ENCODE measurements at places on chromosomes 3 and 15.

GRCh38 chr3:53260286-53260785 lies 4.5 kb upstream of the TKT start:
- DNase-seq: no peak

DNA sequence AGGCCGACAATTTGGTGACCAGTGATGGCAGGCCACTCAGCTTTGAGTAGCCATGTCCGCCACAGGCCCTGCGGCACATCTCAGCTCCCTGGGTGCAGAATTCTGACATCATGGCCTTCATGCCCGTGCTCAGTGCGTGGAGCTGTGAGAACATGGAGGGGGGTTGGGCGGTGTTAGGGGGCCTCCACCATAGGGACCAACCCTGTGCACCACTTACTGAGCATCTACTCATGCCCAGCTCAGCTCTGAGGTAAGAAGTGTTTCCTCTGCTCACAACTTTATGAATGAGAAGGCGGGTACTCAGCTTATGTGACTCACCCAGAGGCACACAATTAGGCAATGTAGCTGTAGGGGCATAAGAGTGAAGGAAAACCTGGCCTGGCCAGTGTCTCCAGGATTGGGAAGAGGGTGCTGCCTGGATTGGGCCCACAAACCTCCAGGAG lies 10.5 kb downstream of the ACOX2 start:
- DNase-seq: no peak

GRCh38 chr3:101513419-101513986 lies 491 bp upstream of the SENP7 start:
- no peak for DNase-seq

- DNase-seq: peak; percentile 61
Measured at GRCh38 chr3:150519026-150519425, 27.3 kb downstream of the SERP1 start.

GRCh38 chr3:67863869-67864268 lies 209.5 kb upstream of the SUCLG2 start:
- DNase-seq: no peak

GRCh38 chr15:32909431-32909830 lies 191.6 kb downstream of the GREM1 start:
- DNase-seq: no peak

GRCh38 chr3:140198242-140198641 lies 263.3 kb downstream of the CLSTN2 start:
- no peak for DNase-seq

- no peak for DNase-seq
Measured at GRCh38 chr15:27091270-27091940, 120.4 kb downstream of the GABRG3 start.

GRCh38 chr3:113630956-113631542 lies 65.4 kb downstream of the USF3 start:
- DNase-seq: no peak

- peak; percentile 38 for DNase-seq
Measured at GRCh38 chr15:75049392-75049791, 26.0 kb downstream of the PPCDC start.

- DNase-seq: no peak
Measured at GRCh38 chr15:60721707-60722106, 242.8 kb upstream of the ICE2 start.

DNA sequence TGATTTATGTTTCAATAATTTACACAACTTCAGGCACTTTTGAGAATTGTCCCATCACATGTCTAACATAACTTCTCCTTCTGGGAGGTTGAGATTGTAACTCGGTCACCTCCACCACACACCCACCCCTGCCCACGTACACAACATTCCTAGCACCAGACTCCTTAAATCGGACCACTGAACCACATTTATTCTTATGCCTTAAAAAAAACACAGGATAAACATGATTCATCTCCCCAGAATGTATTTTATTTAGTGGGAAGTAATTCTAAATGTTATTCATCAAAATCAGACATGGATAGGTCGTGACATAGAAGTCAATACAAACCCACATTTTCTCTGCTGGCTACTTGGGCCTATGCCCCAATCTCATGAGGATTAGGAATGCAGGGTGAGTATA lies 3.0 kb downstream of the SNTN start:
- no peak for DNase-seq

GRCh38 chr15:76107169-76107568 lies 47.4 kb downstream of the TMEM266 start:
- DNase-seq: no peak

GRCh38 chr3:185094697-185095096 lies 58.2 kb downstream of the C3orf70 start:
- DNase-seq: no peak

DNA sequence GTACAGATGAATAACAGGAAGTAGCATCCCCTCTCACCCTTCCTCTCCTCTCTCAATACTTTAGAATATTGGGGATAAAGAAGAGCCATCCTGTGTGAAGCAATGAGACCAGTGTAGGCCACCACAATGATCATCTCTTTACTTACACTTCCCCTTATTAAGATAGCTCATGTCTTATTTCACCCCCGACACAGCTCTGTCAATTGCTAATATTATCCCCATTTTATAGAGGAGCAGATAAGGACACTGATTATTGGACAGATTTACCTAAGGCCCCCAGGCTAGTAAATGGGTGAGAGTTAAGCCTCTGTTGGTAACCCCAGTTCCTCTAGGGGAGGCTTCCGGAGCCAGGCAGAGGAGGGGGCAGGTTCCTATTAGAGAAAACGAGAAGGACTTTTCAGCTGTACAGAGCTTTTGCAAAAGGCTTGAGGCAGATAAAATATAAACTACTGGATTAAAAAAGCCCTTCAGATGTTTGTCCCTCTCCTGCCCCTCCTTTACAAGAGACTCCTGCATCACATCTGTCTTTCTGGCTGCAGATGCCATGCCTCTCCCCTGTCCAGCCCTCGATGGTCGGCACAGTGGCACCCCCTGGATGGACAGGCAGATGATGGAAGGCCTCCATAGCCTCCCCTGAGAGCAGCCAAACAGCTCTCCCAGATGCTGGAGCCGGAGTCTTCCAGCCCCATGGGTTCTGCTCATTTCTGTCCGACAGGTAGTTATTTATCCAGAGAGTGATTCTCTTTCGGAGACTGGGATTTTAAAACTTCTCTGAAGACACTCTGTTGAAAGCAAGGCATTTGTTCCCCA lies 49.4 kb upstream of the LCTL start:
- DNase-seq: no peak

GRCh38 chr15:99565049-99565298 lies 810 bp upstream of the MEF2A start:
- DNase-seq: no peak

GRCh38 chr3:174938102-174938501 lies 79.0 kb downstream of the NAALADL2 start:
- no peak for DNase-seq

DNA sequence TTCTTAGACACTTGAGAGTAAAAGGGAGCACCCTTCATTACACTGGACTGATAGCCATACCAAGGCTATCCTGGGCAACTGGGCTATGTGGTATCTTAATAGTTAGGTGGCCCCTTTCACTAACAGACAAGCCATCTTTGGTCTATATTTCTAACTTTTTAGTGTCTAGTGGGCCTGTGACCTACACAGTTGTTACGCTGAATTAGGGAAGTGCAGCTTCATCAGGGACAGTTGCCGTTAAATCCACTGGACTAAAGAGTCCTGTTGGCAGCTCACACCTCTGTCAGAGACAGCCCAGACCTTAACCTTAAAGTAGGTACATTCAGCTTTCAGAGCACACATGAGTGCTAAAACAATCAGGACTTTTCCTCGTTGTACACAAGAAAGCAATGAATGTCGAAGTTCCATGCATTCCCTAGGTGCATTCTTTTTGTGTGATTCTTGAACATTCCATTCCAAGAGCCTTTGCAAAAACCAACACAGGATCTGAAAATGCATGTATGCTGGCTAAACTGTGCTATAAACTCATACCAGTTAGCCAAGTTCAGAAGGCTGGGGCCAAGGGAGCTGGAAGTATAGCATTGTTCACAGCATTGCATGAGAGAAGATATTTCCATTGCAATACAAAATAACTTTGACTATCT lies 230.2 kb upstream of the EIF1B start:
- no peak for DNase-seq

DNA sequence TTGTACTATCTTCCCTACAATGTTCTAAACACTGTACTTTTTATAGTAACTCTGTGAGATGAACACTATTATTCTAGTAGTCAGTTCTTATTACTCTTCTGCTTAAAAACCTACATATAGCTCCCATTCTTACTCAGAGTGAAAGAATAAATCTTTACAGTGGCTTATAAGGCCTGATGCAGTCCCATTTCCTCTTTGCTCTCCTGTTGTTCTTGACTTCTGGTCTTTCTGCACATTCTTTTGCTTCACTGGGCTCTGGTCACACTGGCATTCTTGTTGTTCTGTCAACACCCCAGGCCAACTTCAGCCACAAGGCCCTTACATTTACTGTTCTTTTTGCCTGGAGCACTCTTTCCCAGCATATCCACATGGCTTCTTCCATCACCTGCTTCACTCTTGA lies 58.2 kb upstream of the TP63 start:
- no peak for DNase-seq

GRCh38 chr15:25693321-25694238 lies 169.5 kb downstream of the ATP10A start:
- peak; percentile 23 for DNase-seq

DNA sequence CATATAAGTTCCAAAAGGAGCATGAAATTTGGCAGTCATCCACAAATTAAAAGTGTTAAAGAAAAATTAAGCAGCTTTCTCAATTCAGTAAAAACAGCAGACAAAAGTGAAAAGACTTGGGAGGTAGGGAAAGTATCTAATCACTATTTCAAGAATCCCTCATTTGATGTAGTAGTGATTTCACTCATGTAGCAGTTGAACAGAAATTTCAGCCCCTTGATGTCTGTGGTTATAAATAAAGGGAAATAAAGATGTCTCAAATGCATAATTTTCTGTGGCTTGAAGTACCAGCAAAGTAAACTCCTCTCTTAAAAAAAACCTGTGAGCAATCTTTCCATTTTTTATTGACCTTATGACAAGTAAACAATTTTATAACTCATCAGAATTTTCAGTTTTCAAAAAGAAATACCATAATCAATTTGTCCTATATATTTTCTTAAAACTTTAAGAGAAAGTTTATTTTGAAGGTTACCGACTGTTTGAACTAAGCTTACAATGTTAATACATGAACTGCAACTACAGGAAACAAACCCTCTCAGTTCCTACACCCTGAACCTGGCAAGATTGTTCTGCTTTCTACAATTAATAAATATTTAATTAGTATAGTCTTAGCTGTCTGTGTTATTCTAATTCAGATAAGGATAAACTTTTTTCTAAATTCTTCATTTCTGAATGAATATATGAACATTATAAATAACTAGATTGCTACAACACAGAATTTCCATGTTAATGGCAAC lies 94.2 kb downstream of the CBLB start:
- DNase-seq: no peak

- no peak for DNase-seq
Measured at GRCh38 chr3:62942227-62942626, 67.0 kb upstream of the CADPS start.

DNA sequence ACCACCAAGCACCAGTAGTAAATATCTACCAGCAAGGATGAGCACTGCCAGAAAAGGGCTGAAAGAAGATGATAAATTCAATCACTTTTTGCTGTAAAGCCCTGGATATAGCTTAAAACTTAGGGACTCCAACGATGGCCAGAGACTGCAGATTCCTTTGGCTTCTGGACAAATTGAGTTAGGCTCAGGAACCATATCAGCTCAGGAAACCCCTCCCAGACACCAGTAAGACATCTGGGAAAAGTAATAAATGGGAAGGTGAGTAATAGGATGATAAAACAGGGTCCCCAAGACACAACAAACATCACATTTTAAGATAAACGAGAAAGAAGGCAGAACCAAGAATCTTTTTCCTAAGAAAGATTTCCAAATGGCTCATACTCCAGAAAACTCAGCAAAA lies 65.0 kb downstream of the ANP32A start:
- no peak for DNase-seq

DNA sequence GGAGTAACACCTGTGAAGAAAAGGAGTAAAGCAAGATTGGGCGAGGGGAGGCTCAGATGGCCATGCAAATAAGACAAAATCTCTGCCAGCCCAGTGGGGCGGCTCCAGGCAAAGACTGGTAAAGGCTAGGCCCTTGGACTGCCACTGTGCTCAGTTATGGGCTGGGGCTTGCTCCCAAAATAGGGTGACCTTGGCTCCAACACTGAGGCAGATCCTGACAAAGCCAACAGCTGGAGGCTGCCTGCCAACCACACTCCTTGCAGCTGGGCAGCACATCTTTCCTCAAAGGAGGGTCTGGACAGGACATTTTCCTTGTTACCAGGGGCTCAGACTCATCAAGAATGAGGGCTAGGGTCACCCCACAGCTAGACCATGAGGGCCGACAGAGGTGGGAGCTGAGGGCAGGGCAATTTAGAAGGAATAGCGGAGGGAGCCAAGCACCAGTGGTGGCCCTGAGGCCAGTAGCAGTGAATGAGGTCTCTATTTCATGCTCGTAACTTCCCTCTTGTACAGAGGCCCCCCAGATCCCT lies 86.1 kb downstream of the CHRD start:
- no peak for DNase-seq

- no peak for DNase-seq
Measured at GRCh38 chr3:50350213-50350526, 405 bp downstream of the NPRL2 start.

GRCh38 chr15:68097029-68097428 lies 42.9 kb downstream of the PIAS1 start:
- no peak for DNase-seq

DNA sequence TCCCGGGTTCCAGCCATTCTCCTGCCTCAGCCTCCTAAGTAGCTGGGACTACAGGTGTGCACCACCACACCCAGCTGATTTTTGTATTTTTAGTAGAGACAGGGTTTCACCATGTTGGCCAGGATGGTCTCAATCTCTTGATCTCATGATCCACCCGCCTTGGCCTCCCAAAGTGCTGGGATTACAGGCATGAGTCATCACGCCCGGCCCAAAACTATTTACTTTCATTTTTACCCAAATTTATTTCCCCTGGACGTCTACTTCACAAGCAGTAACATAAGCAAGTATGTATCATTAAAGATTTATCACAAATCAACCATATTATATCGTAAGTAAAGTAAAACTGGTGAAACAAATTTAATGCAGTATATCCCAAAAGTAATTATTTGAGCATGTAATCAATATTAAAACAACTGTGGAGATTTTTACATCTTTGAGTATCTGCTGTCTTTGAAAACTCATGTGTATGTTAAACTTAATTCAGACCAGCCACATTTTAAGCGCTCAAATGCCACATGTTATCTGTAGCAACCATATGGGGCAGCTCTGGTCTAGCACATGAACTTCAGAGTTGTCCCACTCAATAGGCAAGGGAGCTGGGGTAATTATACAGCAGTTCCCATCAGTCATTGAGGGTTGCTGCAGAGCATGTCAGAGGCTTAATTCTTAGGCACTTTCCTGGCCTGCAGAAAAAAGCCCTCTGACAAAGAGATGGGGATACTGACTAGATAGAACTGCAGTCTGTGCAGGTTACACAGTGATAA lies 185.7 kb upstream of the CTDSPL start:
- DNase-seq: no peak

DNA sequence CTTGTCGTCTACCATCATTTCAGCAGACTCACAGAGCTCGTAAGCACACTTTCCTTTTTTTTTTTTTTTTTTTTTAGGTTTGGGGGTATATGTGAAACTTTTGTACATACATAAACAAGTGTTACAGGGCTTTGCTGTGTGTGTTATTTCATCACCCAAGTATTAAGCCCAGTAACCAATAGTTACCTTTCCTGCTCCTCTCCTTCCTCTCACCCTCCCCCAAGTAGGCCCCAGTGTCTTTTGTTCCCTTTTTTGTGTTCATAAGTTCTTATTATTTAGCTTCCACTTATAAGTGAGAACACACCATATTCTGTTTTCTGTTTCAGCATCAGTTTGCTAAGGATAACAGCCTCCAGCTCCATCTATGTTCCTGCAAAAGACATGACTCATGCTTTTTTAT lies 746.8 kb downstream of the GRM7 start:
- no peak for DNase-seq

GRCh38 chr3:60294181-60294580 lies 957.1 kb downstream of the FHIT start:
- DNase-seq: no peak
